ENCODE measurements at places on chromosomes 16 and 17. TPM values are rescaled to one million over a fixed set of nuclear protein-coding genes. Genes with fewer than 3 reads are reported as not detected.

KRT40 gene
- total RNA-seq = not detected

EFNB3 gene
- not detected for total RNA-seq

CDIP1 gene
- total RNA-seq = 32.1 TPM

DPH1 gene
- 43.8 TPM for total RNA-seq

CFAP97D1 gene
- total RNA-seq = not detected

LGALS9B gene
- not detected for total RNA-seq

NRN1L gene
- 0.97 TPM for total RNA-seq

DCAKD gene
- 31.3 TPM for total RNA-seq

JUP gene
- total RNA-seq = 0.35 TPM

KRTAP1-5 gene
- total RNA-seq = not detected
